Melanocyte of skin (primary cell): ENCODE measurements at places on chromosomes 11 and 22. TPM values are rescaled to one million over a fixed set of nuclear protein-coding genes. Genes with fewer than 3 reads are reported as not detected.

Gene VWCE
- total RNA-seq = under 0.01 and 0.33 TPM in 2 replicates

Gene NLRP10
- total RNA-seq = under 0.01 TPM in 1 of 2 replicates, not detected in the other

Gene MS4A4A
- total RNA-seq = not detected in 2 replicates

Gene RIBC2
- total RNA-seq = 0.34 and 0.73 TPM in 2 replicates

Gene CD248
- total RNA-seq = 1.7 and 2.3 TPM in 2 replicates

Gene SULT4A1
- total RNA-seq = not detected in 2 replicates

Gene KLHDC7B
- under 0.01 TPM in 1 of 2 replicates, not detected in the other for total RNA-seq
